ENCODE measurements at places on chromosomes 5 and 9. TPM values are rescaled to one million over a fixed set of nuclear protein-coding genes. Genes with fewer than 3 reads are reported as not detected.

Gene CCNO
- total RNA-seq = 12.3 TPM

- no peak for DNase-seq
Observed at GRCh38 chr5:89388872-89389271, 505.9 kb upstream of the MEF2C start.

DNA sequence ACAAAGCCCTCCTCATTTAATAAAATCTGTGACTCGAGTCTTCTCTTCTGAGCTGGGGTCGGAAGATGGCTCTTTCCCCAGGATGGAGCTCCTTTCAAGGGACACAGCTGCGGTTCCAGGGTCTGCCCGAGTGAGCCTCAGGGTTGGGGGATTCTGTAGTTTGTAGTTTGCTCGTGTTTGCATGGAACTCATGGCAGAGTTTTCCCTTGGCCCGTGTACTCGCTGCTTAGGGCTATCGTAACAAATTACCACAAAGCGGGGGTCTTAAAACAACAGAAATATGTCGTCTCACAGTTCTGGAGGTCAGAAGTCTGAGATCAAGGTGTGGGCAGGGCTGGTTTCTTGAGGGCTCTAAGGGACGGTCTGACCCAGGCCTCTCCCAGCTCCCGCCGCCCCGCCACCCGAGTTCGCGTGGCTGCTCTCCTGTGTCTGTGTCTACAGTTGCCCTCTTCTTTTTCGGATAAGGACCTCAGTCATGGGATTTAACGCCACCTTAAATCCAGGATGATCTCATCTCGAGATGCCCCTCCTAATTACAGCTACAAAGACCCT, 13.9 kb upstream of the LPCAT1 start:
- no peak for DNase-seq

GRCh38 chr5:150641006-150641570, 628 bp downstream of the SYNPO start:
- no peak for DNase-seq

GRCh38 chr5:135477613-135478066, 25.5 kb upstream of the TIFAB start:
- no peak for DNase-seq

Gene THBS4
- 0.31 TPM for total RNA-seq

DNA sequence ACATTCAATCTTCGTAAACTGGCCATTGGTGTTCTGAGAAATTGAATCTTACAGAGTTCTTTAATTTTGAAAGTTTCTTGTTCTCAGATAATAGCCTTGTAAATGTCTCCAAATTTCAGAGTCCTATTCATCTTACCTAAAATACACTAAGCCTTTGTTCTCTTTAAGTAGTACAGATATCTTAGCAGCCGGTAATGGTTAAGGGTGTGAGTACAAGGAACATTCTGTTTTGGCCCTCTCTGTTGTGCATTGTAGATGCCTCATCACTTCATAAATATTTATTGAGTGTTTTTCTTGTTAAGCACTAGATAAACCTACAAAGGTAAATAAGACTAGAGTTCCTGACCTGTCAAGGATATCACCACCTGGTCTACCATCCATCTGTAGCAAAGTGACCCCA, 35.2 kb downstream of the ZCCHC7 start:
- DNase-seq = no peak

Gene SLC23A1
- total RNA-seq = not detected

DNA sequence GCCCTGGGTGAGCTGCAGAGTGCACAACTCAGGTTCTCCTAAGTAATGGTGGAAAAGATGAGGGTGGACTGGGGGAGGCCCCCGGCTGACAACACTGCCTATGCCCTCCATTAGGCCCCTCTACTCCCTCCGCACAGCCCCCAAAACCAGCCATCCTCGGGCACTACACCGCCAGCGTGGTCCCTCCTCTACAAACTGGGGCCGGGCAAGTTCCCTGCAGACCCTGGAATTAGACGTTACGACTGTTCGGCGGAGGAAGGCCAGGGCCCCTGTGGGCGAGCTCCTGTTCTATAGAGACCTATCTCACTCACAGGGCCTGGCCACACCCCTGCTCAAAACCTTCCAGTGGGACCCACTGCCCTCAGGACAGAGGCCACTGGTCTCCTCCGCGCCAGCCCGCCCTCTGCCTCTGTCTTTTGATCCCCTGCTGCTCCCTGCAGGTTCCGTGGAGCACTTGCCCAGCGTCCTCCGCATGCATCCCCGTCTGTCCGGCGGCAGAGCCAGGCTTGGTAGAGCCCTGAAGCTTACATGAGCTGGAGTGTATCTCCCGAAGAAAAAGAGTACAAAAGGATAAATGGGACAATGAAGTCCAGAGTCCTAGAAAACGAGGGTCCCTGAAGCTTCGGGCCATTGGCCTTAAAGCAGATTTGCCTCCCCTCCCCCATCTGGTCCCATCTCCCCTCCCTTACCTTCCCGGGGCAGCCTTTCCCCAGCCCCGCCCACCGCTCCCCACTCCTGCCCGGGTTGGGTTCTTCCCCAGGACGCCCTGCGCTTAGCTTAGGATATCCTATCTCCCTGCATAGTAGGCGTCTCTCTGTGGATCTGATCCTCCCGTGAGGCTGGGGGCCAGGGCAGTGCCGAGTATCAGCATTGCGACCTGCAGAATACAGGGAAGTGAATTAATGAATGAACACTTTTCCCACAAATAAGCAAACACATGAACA, 71.3 kb downstream of the HRH2 start:
- DNase-seq = no peak

Data from Panc1 (cell line).